CD4-positive, alpha-beta T cell treated with Interleukin-10 for 1 hour (primary cell): ENCODE measurements at places on chromosomes 12 and 14.

DNA sequence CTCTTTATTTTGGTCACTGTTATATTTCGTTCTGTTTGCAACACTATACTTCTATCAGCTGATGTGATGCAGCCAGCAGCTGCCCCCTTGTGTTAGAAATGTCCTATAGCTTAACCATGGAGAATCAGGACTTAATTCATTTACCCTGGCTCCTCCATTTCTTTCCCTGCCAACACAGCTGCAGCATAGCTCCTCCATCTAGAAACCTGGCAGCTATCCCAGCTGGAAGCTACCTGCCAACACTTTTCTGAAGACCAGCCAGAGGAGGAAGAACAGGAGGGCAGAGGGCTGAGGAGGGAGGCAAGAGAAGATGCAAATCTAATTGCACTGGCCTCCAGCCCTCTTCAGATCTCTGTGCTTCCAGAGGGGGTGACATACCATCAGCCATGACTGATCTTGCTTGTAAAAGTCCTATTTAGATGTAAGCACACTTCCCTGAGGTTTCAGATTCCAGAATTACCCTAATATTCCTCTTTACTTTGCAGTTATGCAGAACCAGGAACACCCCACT is 156.8 kb upstream of the TMEM260 start:
- DNase-seq = peak; percentile 25

- DNase-seq = no peak
These were observed 67.8 kb upstream of the FICD start for GRCh38 chr12:108447168-108447832.

DNA sequence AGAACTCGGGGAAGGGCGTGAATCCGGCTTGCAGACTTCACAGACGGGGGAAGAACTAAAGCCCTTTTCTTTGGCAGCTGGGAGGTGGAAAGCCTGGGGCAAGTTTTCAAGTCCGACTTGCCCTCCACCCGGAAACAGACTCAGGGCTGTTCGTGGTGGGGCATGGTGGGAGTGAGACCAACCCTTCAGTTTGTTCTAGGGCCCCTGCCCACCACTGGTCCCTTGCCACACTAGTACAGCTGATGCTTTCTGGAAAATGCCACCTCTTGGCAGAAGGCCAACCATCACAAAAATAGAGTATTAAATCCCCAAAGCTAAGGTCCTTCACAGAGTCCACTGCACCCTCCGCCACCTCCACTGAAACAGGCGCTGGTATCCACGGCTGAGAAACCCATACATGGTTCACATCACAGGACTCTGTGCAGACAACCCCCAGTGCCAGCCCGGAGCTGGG is 50.4 kb upstream of the DDX11 start:
- no peak for DNase-seq

DNA sequence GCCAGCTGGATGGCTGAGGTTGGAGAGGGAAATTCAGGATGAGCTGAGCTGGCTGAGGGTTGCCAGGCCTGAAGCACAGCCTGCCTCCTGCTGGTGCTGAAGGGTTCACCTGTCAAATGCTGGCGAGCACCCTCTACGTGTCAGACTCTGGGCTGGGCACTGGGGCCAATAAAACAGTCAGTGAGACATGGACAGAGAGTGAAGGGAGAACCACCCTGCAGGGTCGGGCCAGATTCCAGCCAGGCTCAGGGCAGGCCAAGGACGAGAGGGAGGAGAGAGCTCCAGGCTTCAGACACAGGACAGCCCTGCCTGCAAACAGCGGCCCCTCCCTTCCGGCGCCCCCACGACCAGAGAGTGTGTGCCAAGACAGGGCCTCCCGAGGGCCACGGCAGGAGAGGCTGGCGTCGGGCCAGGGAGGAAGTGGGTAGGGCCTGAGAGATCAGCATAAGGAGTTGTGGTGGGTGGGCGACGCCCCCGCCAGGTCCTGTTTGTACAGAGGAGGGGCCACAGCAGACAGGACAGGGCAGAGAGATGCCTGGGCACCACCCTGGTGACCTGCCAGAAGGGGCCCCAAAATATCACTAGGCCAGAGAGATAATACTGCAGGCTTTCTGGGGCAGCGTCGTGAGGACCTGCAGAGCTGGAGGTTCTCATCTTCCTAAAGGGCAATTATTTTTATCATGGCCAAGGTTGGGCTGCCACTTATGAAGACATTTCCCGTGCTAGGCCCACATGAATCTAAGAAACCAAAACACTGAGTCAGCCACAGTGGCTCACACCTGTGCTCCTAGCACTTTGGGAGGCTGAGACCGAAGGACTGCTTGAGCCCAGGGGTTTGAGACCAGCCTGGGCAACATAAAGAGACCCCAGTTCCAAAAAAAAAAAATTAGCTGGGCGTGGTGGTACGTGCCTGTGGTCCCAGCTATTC is 73.1 kb upstream of the GPR68 start:
- DNase-seq = peak; percentile 83

DNA sequence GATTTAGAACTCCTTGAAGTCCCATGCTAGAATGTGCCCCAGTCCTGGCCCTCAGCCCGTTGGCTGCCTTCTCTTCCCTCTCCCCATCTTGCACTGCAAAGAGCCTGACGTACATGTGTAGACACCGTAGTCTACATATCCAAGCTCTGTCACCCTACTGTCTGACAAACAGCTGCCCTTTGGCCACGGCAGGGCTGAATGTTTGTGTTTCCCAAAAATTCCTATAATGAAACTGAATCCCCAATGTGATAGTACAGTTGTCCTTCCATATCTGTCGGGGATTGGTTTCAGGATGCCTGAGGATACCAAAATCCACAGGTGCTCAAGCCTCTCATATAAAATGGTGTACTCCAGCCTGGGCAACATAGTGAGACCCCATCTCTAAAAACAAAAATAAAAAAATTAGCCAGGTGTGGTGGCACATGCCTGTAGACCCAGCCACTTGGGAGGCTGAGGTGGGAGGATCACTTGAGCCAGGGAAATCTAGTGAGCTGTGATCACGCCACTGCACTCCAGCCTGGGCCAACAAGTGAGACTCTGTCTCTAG is 12.3 kb upstream of the TFCP2 start:
- DNase-seq = no peak
